ENCODE measurements at places on chromosomes 5 and 9. TPM values are rescaled to one million over a fixed set of nuclear protein-coding genes. Genes with fewer than 3 reads are reported as not detected.

Gene NRG2
- 0.57 TPM for total RNA-seq

Gene NPR3
- total RNA-seq: 0.13 TPM

Gene TUSC1
- 6.8 TPM for total RNA-seq

Gene CORO2A
- 2.6 TPM for total RNA-seq

Gene CDK7
- 29.5 TPM for total RNA-seq

Gene INSL6
- total RNA-seq: not detected

Gene PCDHGC4
- total RNA-seq: 0.49 TPM

Gene SPATA6L
- 0.97 TPM for total RNA-seq

Gene PDCD1LG2
- 7.0 TPM for total RNA-seq

Gene SIT1
- total RNA-seq: not detected

Gene GPRIN1
- total RNA-seq: 2.9 TPM

Gene CARD9
- total RNA-seq: 0.16 TPM

Gene CHSY3
- 2.6 TPM for total RNA-seq

Gene SLC34A3
- not detected for total RNA-seq

Gene SOX30
- total RNA-seq: not detected

Gene FAM78A
- total RNA-seq: 5.3 TPM

Gene COL15A1
- 28.2 TPM for total RNA-seq

Gene HIGD2A
- 27.6 TPM for total RNA-seq

Gene HTR4
- total RNA-seq: not detected

Gene TNFSF8
- total RNA-seq: not detected

Gene REEP2
- total RNA-seq: 0.65 TPM

Gene MZB1
- total RNA-seq: 0.16 TPM

Gene NUTM2F
- not detected for total RNA-seq

Gene TAF11L10
- not detected for total RNA-seq

Gene ASPN
- not detected for total RNA-seq

Gene WNT8A
- not detected for total RNA-seq

Gene CCDC192
- not detected for total RNA-seq

Gene FAM153A
- total RNA-seq: not detected

Gene GALT
- total RNA-seq: 33.9 TPM
